Tibial artery (tissue), 4 donors: ENCODE measurements at places on chromosomes 6 and 20.

- peak; percentile 17 for DNase-seq
These were observed 30.1 kb upstream of the APMAP start for GRCh38 chr20:25022680-25023079.

DNA sequence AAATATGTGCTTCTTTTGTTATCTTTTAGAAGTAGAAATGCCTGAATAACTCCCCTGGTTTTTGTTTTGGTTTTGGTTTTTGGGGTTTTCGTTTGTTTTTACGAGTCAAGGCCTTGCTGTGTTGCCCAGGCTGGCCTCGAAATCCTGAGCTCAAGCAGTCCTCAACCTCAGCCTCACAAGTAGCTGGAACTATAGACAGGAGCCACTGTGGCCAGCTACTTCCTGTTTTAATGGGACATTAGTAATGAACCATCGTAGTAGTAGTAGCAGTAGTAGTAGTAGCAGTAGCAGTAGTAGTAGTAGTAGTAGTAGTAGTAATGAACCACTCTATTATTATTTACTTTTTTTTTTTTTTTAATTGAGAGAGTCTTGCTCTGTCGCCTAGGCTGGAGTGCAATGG is 66.0 kb downstream of the UBR2 start:
- no peak for DNase-seq

DNA sequence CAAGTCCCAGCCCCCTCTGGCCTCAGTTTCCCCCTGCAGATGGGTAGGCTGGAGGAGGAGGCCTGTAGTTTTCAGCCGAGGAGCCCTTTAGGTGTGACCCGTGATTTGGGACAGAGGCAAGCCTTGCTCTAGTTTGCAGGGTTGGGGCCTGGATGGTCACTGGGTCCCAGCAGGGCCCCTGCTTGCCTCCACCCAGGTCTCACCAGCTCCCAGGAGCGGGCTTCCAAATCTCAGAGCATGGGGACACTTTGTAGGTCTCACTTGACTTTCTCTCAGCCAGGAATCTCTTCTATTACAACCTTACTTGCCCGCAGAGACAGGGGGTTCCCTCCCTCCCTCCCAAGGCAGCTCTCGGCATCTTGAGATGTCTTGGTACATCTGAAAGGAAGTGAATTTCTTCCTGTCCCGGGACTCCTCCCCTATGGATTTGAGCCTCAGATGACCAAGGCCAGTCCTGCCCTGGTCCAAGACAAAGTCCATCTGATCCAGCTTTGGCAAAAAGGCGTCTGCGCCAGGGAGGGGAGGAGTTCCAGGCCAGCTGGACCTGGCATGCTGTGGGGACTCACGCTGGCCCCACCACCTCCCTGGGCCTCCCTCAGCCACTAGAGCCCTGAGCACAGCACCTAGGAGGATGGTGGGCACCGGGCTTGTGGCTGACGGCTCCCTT is 47.4 kb downstream of the SRC start:
- DNase-seq: no peak

DNA sequence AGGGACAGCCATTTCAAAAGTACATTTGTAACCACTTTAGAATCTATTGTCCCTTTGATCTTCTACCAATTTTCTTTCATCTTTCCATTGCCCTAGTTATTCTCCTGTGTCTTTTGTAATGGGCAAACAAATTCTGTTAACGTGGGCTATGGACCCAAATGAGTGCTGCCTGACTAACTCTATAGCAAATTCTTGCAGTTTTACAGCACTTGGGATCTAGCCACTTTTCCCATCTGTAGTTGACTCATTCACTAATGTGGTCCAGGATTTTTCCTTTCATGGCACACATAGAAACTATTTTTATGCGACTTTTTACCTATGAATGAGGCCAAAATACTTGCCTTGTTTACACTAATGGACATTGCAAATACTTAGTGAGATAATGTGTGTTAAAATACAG is 52.0 kb downstream of the GRIK2 start:
- no peak for DNase-seq

- no peak for DNase-seq
These were observed 6.2 kb upstream of the CYP24A1 start for GRCh38 chr20:54179946-54180345.

DNA sequence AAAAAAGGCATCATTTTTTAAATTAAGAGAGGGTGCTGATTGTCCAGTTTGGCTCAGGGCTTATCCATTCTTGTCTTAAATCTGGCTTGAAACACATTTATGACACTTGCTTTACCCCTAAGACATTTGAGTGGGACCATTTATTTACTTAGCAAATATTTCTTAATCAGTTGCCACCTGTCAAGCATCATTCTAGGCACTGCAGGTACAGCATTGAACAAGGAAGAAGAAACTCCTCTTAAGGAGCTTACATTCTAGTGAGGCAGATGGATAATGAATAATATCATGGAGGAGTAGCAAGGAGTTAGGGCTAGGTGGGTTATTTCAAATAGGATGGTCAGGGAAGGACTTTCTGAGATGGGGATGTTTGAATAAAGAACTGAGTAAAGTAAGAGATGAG is 189.8 kb downstream of the UTRN start:
- DNase-seq: no peak

DNA sequence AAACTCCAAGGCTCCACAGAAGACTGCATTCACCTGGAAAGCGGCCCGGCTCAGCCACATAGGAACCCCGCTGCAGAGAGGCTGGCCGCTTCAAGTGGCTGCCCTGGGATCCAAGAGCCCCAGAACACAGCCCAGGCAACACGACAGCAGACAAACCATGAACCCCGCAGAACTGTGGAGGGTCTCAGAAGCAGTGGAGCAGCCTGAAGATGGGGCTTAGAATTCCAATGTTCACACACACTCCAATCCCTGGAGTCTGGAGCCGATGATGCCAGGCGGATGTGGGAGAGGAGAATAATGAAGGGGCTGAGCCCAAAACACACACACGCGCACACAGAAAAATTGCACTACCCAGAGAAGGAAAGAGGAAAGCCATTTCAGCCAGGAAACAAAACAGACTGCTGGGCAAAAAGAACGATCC is 52.4 kb downstream of the NINL start:
- no peak for DNase-seq
